ENCODE measurements at places on chromosomes 2 and 18.

- no peak for DNase-seq
These were observed 2.0 kb downstream of the DLX1 start for GRCh38 chr2:172087207-172087779.

- no peak for DNase-seq
These were observed 7.4 kb downstream of the CTDSP1 start for GRCh38 chr2:218406949-218407618.

- DNase-seq = no peak
These were observed 1.2 kb downstream of the ME2 start for GRCh38 chr18:50880119-50880465.

GRCh38 chr2:43441195-43441594 is 154.6 kb downstream of the THADA start:
- DNase-seq = no peak

DNA sequence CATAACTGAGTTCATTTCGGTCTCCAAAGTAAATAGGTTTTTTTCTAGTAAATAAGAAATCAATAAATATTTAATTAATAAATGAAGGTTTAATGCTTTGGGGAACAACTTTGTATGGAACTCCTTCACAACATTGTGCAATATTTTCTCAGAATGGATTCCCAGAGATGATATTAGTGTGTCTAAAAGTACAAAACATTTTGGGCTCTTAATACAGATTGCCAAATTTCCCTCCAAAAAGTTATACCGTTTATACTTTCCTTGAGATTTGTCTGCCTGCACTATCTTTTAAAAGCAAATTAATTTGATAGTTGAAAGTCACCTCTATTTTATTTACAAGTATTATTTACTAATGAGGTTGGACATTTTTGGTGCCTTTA is 151.8 kb downstream of the FAM161A start:
- DNase-seq = no peak

DNA sequence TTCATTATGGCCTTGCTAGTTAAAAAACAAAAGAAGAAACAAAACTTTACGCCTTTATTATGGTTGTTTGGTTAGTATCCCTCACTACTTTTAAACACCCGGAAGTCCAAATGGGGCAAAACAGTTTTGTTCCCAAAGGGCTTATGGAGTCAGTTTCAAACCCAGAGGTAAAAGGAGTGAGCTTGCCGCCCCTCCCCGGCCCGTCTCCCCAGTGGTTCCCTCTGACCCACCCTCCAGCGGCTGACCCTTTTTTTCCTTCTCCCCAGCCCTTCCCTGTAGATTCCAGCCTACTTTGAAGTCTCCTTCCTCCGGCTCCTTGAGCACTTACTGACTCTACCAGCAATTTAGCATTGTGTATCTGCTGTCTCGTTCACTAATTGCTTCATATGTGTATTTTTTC is 209.2 kb downstream of the ICOS start:
- DNase-seq = no peak

- no peak for DNase-seq
These were observed 46.4 kb downstream of the ADCY3 start for GRCh38 chr2:24873619-24874018.

DNA sequence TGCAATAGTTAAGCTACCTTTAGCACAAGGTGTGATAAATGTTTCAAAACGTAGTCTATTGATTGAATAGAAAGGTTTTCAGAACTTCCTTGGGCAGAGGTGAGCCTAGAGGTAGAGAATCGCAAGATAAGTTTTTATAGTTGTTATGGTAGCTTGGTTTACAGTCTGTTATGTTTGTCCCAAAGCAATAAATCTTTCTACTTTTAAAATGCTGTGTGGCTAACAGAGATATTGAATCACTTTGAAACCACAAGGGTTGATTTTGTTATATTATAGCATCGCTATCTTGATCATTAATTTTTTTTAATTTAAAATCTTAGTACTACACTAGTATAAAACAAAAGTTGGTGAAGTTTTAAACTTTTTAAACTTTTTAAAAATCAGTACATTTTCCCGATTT is 126.7 kb downstream of the TMEM182 start:
- no peak for DNase-seq

DNA sequence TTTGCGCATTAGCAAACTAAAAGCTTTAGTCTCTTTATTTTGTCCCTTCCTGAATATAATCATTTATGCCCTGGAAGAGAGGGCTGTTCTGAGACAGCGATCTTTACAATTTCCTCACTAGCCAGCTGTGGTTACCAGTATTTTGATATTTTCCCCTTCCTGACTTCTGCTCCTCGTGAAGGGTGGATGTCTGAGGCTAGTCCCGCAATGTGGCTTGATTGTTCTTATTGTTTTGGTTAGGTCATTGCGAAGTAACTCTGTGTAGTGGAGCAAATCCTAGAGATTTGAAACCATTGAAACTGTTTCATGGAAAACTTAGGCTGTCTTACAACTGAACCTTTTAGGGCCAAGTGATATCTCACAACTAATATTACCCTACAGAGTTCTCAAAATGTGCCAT is 2.4 kb downstream of the MRPL33 start:
- no peak for DNase-seq

DNA sequence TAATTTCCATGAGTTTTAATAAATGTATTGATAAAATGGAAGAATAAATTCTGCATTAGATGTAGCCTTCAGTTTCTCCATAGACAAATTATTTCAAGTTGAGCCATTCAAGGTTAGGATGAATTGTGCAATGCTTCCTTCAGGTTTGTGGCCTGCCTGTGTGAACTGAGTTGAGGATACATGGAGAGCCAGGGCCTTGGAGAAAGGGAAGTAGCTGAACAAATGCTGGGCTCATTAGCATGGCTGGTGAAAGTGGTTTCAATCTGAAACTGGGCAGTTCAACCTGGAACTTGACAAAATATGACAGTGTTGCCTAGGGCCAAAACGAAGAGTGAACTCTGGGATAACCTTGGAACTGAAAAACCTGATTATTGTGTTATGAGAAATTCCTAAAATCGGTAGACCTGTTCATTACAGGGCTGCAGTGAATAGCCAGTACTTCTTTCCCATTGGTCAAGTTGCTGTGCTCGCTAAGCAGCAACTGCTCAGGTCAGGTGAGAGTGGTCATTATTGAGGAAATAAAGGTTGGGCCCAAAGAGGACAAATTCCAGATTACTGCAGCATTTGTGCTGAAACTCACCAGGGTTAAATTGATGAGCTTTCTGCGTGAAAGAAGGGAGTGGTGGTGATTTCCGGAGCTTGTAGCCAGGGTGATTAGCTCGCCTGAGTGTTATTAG is 12.7 kb downstream of the INPP1 start:
- no peak for DNase-seq

GRCh38 chr2:199019898-199020507 is 437.7 kb downstream of the SATB2 start:
- DNase-seq = no peak

GRCh38 chr2:46829231-46829995 is 86.2 kb downstream of the MCFD2 start:
- no peak for DNase-seq
